COR-L47 (cell line): ENCODE measurements at places on chromosomes 11 and 22.

DNA sequence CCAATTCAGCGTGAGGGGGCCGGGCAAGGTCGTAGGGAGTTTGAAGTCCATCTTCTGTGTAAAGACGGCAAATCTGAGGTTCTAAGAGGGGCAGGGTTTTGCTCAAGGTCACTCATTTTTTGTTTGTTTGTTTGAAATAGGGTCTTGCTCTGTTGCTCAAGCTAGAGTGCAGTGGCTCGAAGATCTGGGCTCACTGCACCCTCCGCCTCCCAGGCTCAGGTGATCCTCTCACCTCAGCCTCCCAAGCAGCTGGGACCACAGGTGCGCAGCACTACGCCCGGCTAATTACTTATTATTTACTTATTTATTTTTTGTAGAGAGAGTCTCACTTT is 355 bp upstream of the AP1B1 start:
- no peak for DNase-seq

GRCh38 chr11:129163714-129164164 is 28.4 kb downstream of the ARHGAP32 start:
- no peak for DNase-seq

DNA sequence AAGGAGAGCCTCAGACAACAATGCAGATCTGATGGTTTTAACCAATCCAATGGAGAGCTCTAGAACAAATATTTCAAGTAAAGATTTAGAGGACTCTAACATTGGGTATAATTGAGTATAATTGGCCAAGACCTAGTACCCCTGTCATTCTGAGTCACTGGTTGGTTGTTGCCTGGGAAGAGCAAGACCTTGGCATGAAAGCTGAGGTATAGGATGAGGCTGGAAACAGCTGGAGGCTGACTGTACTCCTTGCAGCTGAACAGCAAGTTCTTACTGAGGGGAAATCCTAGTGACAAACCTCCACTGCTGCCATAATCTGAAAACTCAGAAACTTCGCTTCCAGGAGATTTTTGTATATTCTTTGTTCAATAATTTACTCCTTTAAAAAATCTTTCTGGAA is 54.3 kb upstream of the MUC15 start:
- DNase-seq = no peak

- DNase-seq = no peak
Observed at GRCh38 chr11:114764563-114764962, 86.2 kb downstream of the NXPE2 start.

DNA sequence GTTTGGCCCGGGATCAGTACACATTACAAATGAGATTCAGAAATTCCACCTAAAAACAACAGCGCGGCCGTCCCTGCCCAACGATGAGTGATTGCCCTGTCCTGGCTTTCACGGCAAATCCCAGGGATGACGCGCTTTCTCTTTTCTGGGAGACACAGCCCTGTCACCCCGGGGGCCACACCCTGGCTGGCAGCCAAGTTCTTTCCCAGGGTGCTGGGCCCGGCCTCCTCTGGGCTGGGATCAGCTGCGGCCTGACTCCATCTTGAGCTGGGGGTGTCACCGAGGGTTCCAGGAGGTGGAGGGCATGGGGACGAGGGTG is 82.7 kb downstream of the FBLN1 start:
- DNase-seq = no peak
